Progenitor cell of endocrine pancreas (in vitro differentiated cells): ENCODE measurements at places on chromosomes 16 and 17.
A peak's percentile ranks its signal among the peaks of the same experiment; 100 is the strongest.

GRCh38 chr16:50615891-50616290 lies 65.2 kb downstream of the SNX20 start:
- H3K27ac ChIP-seq: no peak overlapping the region
- H3K4me1 ChIP-seq: no peaks in the 10 kb centered on the region
- H3K4me3 ChIP-seq: no peak overlapping the region
- H3K36me3 ChIP-seq: no peaks in the 10 kb centered on the region

GRCh38 chr17:71530248-71530647 lies 590.6 kb upstream of the SOX9 start:
- no peaks in the 10 kb centered on the region for H3K4me1 ChIP-seq
- no peak for DNase-seq
- no peak overlapping the region for H3K27ac ChIP-seq
- H3K4me3 ChIP-seq: no peak overlapping the region

DNA sequence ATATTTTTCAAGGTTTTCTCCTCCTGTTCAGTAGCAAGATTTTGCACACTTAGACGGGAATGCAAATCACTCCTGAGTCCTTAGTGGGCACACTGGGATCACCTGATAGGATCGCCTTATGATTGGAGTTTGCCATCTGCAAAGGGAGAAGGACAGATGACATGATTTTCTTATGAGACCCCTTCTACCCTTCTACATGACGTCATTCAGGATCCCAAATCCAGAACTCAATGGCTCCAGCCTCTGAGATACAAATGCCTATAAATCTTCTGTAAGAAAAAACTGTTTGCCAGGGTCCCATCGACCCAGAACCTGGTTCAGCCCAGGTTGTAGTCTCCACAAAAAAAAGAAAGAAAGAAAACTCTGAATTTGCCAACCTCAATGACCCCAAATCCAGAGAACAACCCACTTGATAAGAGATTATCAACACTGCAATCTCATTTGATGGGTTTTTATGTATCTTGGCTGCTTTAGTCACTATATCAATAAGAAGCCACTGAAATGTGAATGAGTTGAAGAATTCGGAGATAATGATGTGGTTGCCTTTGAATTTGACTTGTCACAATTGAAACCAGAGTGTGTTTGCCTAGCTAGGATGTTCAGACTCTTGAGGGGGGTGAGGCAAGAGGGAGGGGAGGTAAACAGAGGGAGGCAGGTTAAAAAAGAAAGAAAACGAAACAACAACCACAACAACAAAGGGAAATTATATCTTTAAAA lies 6.7 kb downstream of the ZNF423 start:
- peaks cover 64% of the 10 kb centered on the region for H3K4me1 ChIP-seq
- peak overlapping the region; percentile 19 for H3K4me3 ChIP-seq
- DNase-seq: no peak
- no peaks in the 10 kb centered on the region for H3K36me3 ChIP-seq

DNA sequence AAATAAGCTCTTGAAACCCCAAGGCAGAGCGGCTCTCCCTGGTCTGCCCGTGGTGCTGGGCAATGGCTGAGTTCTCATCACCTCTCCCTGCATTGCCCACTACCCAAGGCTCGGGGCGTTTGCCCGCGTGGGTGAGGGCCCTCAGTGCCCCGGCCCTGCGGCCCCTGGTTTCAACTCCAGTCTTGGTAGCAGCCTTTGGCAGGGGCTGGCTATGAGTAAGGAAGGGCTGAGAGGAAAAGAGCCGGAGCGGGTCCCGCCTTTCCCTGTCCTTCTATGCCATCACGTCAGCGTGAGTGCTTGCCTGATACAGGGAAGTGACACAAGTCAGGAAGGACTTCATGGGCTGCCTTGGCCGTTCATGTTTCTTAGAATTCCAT lies 71.7 kb upstream of the CBX4 start:
- H3K27ac ChIP-seq: no peak overlapping the region
- DNase-seq: no peak
- no peak overlapping the region for H3K4me3 ChIP-seq
- peaks cover 7% of the 10 kb centered on the region for H3K4me1 ChIP-seq
- peaks cover 27% of the 10 kb centered on the region for H3K27me3 ChIP-seq

DNA sequence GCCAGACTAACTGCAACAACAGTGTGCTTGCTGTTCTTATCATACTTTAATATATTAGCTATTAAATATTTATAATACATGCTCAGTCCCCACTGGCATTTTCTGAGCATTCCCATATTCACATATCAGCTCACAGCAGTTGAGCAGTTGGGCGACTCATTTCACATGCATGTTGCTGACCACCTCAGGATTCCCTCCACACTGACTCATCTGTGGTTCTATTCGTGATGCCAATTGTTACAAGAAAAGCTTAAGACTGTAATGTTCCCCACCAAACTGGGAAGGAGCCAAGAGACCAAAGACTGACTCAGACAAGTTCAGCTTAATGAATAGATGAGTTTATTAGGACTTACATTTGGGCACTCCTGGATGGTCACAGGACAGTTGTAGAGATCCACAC lies 100.3 kb upstream of the KIF2B start:
- H3K27ac ChIP-seq: no peak overlapping the region
- no peak for DNase-seq
- peaks cover 1% of the 10 kb centered on the region for H3K36me3 ChIP-seq
- no peaks in the 10 kb centered on the region for H3K27me3 ChIP-seq

- H3K27ac ChIP-seq: no peak overlapping the region
- H3K4me3 ChIP-seq: no peak overlapping the region
- no peaks in the 10 kb centered on the region for H3K27me3 ChIP-seq
- H3K36me3 ChIP-seq: no peaks in the 10 kb centered on the region
These were observed 370.0 kb downstream of the KCNJ2 start for GRCh38 chr17:70539132-70539924.

DNA sequence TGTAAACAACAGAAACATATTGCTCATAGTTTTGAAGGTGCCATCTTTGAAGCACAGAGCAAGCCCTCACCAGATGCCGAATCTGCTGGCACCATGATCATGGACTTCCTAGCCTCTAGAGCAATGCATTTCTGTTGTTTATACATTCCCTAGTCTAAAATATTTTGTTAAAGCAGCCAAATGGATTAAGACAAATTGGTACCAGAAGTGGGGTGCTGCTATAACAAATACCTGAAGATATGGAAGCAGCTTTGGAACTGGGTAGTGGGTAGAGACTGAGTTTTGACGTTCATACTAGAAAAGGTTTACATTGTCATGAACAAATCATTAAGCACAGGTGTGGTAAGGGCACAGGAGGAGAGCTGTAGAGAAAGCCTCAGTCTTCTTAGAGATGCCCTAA lies 13.6 kb downstream of the SGF29 start:
- H3K4me1 ChIP-seq: no peaks in the 10 kb centered on the region
- H3K27ac ChIP-seq: no peak overlapping the region
- H3K4me3 ChIP-seq: no peak overlapping the region
- no peak for DNase-seq
- H3K27me3 ChIP-seq: no peaks in the 10 kb centered on the region

GRCh38 chr17:70181376-70181775 lies 12.0 kb downstream of the KCNJ2 start:
- no peak overlapping the region for H3K4me3 ChIP-seq
- H3K27me3 ChIP-seq: peaks cover 12% of the 10 kb centered on the region
- no peaks in the 10 kb centered on the region for H3K4me1 ChIP-seq

DNA sequence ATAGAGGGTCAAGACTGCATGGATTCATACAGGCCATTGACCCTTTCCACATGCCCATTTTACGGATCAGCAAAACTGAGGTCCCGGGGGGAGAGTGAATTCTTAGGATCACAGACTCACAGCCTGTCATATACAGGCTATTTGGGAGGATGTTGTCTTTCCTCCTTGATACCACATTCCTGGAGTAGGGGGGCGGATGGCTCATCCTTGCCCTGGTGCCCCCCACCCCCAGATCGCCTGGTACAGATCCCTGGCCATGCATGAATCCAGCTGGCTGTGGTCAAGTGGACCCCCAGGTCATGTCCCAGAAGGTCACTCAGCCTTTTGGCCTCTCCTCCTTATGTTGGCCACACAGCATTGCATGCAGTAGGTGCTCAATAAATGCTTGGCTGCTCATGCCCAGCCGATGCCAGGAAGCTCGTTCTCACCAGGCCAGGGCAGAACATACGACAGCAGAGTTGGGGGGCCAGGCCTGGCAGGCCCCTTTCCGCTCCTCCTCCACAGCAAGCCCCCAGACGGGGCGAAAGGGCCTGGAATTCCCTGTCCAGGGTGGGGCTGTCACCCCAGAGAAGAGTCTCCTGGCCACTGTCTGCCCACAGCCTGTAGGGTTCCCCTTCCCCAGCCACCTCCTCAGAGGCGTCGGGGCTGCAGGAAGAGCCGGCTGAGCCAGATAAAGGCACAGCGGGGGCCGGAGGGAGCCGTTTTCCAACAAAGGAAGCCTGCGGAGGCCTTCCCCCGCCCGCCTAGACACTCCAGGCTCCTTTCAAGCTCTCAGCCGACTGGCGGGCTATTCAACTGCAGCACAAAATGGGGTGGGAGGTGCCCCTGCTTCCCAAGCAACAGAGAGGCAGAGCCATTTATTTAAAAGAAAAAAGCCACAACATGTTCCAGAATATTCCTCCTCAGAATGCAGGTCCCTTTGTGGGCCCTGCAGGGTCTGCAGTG lies 215.7 kb upstream of the CIBAR2 start:
- peaks cover 2% of the 10 kb centered on the region for H3K36me3 ChIP-seq
- no peak for DNase-seq
- peaks cover 12% of the 10 kb centered on the region for H3K27me3 ChIP-seq
- peak overlapping the region; percentile 13 for H3K27ac ChIP-seq

- H3K27me3 ChIP-seq: no peaks in the 10 kb centered on the region
- H3K36me3 ChIP-seq: peaks cover 35% of the 10 kb centered on the region
- no peaks in the 10 kb centered on the region for H3K4me1 ChIP-seq
- no peak overlapping the region for H3K27ac ChIP-seq
- no peak for DNase-seq
- H3K4me3 ChIP-seq: no peak overlapping the region
These were observed 53.4 kb downstream of the SEC14L1 start for GRCh38 chr17:77194179-77194578.

GRCh38 chr17:21542991-21543390 lies 149.3 kb upstream of the KCNJ18 start:
- H3K4me3 ChIP-seq: no peak overlapping the region
- DNase-seq: no peak
- no peaks in the 10 kb centered on the region for H3K4me1 ChIP-seq
- H3K27ac ChIP-seq: no peak overlapping the region
- peaks cover under 1% of the 10 kb centered on the region for H3K27me3 ChIP-seq
- peaks cover 15% of the 10 kb centered on the region for H3K36me3 ChIP-seq

DNA sequence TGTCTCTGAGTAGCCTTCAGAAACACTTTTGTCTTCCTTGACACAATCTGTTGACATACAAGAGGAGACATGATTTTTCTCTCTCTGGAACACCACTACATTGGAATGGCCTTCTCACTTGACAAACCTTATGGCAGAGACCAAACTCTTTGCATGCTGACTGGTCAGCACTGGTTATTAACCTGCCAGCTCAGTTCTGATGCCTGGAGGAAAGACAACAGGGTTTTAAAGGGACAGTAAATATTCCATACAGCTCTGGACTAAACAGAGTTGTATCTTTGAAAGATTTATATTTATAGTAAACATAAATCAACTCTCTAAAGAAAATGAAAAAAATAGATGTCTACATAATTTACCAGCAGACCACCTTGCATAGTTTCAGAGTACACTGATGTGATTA lies 1139.1 kb upstream of the CDH8 start:
- DNase-seq: no peak
- H3K27me3 ChIP-seq: no peaks in the 10 kb centered on the region
- H3K36me3 ChIP-seq: no peaks in the 10 kb centered on the region
- no peak overlapping the region for H3K27ac ChIP-seq
- no peaks in the 10 kb centered on the region for H3K4me1 ChIP-seq

GRCh38 chr17:72525225-72526015 lies 404.6 kb downstream of the SOX9 start:
- H3K4me1 ChIP-seq: peaks cover 29% of the 10 kb centered on the region
- no peak overlapping the region for H3K4me3 ChIP-seq
- no peak for DNase-seq
- H3K27me3 ChIP-seq: no peaks in the 10 kb centered on the region
- H3K27ac ChIP-seq: peak overlapping the region; percentile 71
- peaks cover 2% of the 10 kb centered on the region for H3K36me3 ChIP-seq

- DNase-seq: no peak
- no peak overlapping the region for H3K4me3 ChIP-seq
- peaks cover under 1% of the 10 kb centered on the region for H3K27me3 ChIP-seq
- peak overlapping the region; percentile 22 for H3K27ac ChIP-seq
- no peaks in the 10 kb centered on the region for H3K36me3 ChIP-seq
- H3K4me1 ChIP-seq: peaks cover 63% of the 10 kb centered on the region
These were observed 162.1 kb upstream of the MPHOSPH6 start for GRCh38 chr16:82331974-82332750.

DNA sequence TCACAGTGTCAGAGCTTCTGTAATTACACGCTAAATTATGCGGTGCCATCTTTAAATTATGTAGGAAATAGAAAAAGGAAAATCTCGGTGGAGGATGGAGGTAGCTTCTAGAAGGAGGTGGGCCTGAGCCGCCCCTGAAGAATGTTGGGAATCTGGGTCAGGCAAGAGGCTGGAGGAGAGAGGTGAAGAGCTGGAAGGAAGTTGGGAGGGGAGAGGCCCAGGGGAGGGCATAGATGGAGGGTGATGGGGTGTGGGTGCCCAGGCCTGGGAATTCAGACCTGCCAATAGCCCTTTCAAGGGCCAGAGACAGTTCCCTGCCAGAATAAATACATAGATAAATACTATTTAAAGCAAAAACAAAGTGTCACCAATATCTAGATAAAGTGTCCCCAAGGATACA lies 415.0 kb upstream of the HSBP1 start:
- H3K4me1 ChIP-seq: no peaks in the 10 kb centered on the region
- no peak for DNase-seq
- no peaks in the 10 kb centered on the region for H3K27me3 ChIP-seq
- H3K27ac ChIP-seq: no peak overlapping the region
- H3K36me3 ChIP-seq: no peaks in the 10 kb centered on the region
- no peak overlapping the region for H3K4me3 ChIP-seq

- no peak overlapping the region for H3K27ac ChIP-seq
- no peaks in the 10 kb centered on the region for H3K36me3 ChIP-seq
- no peak overlapping the region for H3K4me3 ChIP-seq
- DNase-seq: no peak
These were observed 79.2 kb downstream of the CDH11 start for GRCh38 chr16:65042438-65043365.

- H3K4me3 ChIP-seq: no peak overlapping the region
- no peak overlapping the region for H3K27ac ChIP-seq
- H3K36me3 ChIP-seq: no peaks in the 10 kb centered on the region
- H3K27me3 ChIP-seq: no peaks in the 10 kb centered on the region
- no peak for DNase-seq
These were observed 664.5 kb downstream of the WWOX start for GRCh38 chr16:78763821-78764440.
